ENCODE measurements at places on chromosomes 4 and X.

GRCh38 chrX:103480526-103480925, 38.8 kb downstream of the RAB40A start:
- DNase-seq = no peak

GRCh38 chrX:14865201-14865600, 7.7 kb downstream of the FANCB start:
- no peak for DNase-seq

- DNase-seq = no peak
Observed at GRCh38 chr4:142881331-142881730, 35.2 kb upstream of the INPP4B start.

GRCh38 chr4:146343199-146343598, 128.9 kb downstream of the REELD1 start:
- no peak for DNase-seq

- no peak for DNase-seq
Observed at GRCh38 chr4:90745176-90745575, 618.0 kb downstream of the CCSER1 start.

DNA sequence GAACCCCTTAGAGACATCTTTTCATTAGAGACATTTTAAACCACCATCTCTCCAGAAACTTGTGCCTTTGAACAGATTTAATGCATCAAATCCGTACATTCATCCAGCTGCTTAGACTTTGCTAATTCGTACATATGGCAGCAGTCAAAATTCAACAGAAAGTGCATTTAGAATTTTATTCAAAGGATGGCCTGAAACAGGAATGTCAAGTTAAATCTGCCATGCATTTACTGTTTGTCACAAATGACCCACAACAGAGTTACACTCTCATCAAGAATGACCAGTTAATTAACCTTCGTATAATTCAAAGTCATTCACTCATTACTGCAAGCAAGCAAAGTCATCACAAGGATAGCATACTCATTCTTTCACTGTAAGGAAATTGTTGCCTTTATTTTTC, 284.3 kb downstream of the SLC7A11 start:
- no peak for DNase-seq

GRCh38 chrX:10847333-10847732, 226.9 kb upstream of the MID1 start:
- no peak for DNase-seq

DNA sequence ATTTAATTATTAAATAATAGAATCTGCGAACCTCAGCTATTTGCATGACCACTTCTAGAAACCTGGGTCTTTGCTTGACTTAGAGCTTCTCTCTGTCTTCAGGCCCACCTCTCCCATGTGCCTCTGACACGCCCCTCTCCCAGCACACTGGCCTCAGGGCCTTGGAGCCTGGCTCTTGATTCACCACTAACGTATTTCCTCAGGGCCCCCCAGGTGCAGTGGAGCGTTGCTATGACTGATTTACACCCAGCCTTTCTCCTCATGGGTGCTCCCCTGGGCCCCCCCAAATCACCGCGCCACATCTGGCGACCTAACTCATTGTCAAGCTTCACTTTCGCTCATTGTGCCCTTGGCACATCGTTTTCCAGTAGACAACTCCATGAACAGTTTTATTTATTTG, 37.9 kb upstream of the TENM3 start:
- DNase-seq = no peak

- DNase-seq = no peak
Observed at GRCh38 chr4:42654631-42655268, 2.2 kb downstream of the ATP8A1 start.

DNA sequence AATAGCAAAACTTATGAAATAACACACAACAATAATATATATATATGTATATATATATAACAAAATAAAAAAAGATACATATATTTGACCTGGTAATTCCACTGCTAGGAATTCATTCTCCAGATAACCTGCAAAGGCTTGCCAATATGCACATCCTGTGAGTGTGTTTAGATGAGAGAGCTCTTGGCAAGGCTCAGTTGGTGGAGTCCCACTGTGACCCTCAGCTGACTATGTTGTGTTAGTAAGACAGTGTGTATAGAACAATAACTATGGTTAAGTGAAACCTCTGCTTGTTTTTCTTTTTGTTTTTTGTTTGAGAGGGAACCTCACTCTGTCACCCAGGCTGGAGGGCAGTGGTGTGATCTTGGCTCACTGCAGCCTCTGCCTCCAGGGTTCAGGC, 39.5 kb upstream of the RBMX start:
- no peak for DNase-seq

DNA sequence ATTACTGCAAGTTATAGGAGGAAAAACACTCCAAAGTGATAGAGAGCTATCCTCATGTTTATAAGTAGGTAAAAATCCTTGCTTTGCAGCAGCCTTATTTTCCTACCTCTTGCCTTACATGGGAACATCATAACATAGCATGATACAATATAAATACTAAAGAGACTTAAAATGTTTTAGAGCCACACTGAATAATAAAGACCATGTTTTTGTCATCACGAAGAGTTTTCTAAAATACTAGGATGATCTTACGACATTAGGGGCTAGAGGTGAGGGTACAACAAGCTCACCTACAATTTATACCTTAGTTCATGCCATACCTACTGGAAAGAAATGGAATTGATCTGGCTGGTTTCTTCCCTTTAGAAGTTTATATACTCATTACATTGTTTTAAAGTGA, 184.8 kb downstream of the FBXW7 start:
- DNase-seq = no peak

DNA sequence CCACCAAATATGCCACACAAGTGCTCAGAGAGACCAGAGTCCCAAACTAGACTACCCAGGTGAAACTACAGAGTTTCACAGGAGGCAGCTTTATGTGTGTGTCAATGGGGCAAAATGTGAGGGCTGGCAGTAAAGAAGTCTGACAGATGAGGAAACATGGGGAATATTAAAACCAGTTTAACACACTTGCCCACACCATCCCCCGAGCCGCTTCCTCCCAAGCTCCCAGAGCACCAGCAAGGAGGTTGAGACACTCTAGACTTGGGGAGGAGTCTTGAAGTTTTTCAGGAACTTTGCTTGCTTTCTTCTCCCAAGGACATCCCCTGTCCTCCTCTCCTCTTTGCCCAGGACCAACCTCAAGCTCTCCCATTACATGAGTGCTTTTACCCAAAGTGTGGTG, 94.7 kb upstream of the SPRY1 start:
- no peak for DNase-seq

- no peak for DNase-seq
Observed at GRCh38 chrX:148500423-148501385, at the start of gene AFF2. AFF2 (plus strand) TSS chrX:148500617; CDS start chrX:148501098, 481 bp downstream.

DNA sequence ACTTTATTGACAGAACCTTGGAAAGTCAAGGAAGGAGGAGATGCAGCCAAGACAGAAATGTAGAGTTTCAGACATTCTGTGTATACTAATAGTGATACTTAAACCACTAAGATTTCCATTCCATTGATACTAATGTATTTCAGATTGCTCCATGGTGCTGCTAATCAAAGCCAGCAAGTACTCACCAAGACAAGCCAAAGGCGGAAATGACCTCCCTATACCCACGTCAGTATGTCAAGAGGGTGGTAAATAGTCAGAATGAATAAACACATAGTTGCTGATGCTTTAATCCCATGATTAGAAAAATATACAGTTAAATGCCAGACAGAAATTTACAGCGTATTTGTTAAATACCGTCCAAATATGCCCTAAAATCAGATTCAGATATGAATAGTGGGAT, 417.8 kb upstream of the INTU start:
- DNase-seq = no peak

- no peak for DNase-seq
Observed at GRCh38 chr4:145097331-145097820, 620 bp downstream of the ANAPC10 start.

DNA sequence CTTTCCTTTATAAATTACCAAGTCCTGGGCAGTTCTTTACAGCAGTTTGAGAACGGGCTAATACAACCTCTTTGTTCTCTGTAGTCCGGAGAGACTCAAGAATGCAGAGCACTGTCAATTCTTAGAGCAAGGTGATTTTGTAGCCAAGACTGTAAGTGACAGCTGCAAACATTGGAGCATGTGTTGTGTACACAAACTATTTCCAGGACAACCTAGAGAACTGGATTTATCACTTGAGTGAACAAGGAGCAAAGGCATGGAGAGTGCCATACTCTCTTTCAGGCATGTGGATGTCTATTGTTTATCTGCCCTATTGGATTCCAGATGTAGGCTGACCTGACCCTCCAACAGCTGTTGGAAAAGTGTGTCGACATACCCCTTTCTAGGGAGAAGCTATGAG, 153.9 kb downstream of the SPANXN3 start:
- DNase-seq = no peak

- no peak for DNase-seq
Observed at GRCh38 chr4:84691170-84691691, 108.3 kb downstream of the CDS1 start.
